ENCODE measurements at places on chromosomes 5 and 9.

- no peak for DNase-seq
These were observed 3.5 kb downstream of the TENT4A start for GRCh38 chr5:6716629-6717149.

DNA sequence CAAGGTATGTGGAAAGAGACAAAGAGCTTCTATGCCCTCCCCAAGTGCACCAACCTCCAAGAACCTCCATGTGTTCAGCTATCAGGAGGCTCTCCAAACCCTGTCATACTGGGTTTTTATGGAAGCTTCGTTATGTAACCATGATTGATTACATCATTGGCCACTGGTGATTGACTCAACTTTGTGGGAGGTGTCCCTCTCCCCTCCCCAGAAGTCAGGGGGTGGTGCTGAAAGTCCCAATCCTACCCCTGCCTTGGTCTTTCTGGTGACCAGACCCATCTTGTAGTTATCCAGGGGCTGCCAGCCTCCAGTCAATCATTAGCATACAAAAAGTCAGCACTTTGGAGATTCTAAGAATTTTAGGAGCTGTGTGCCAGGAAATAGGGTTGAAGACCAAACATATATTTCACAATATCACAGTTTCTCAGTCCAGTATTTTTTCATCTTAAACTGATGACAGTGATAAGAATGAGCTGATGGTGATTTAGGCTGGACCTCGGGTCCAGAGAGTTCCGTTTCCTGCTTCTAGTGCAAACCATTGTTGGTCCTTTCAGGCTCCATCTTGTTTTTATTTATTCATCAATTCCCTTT, 27.3 kb upstream of the FANCC start:
- DNase-seq: no peak

DNA sequence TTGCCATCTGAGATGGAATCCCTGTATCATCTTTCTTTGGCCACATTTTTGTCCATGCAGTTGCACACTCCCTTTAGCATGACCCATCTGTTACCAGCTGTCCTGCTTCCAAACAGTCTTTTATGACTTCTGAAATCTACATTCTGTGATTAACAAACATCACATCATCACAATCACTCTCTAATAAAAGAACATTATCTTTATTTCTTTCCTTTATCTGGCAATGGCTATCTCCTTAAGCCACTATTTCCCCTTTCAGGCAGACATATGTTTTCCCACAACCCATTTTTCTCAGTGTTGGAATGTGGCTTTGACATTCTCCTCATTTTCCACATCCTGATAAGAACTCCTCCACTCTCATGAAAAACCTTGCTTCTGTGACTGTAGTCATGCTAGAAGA, 141.0 kb downstream of the ST8SIA4 start:
- DNase-seq: no peak

GRCh38 chr5:150565868-150566267, 57.9 kb downstream of the NDST1 start:
- DNase-seq: no peak

DNA sequence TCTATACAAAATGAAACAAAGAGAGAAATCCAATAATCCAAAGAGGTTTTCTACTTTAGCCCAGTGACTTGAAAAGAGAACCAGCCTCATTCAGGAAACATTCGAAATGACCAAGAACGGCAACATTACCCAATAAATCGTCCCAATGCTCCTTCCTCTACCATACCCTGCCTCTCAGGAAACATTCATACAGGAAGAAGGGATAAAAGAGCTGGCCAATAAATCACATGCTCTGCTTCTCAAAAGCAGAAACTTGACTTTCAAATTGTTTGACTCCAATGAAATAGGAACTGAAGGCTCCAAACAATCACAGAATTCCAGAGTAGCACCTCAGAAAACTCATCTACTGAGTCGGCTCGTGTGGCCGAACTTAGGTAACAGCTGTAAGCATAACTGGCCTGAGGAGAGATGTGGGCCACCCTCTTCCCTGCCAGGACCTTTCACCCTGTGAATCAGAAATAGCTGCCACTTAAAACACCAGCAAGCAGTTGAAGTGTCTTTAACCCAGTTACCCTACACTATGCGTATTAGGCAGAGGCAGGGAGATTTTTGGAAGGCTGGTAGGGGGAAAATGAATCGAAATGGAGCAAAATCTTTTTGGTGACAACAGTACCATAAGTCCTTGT, 14.6 kb downstream of the ARL15 start:
- no peak for DNase-seq

GRCh38 chr5:74938250-74938933, 72.2 kb upstream of the FAM169A start:
- no peak for DNase-seq

GRCh38 chr5:127550652-127551409, 33.4 kb downstream of the PRRC1 start:
- no peak for DNase-seq

- no peak for DNase-seq
These were observed 166.2 kb upstream of the ACO1 start for GRCh38 chr9:32218100-32218767.

DNA sequence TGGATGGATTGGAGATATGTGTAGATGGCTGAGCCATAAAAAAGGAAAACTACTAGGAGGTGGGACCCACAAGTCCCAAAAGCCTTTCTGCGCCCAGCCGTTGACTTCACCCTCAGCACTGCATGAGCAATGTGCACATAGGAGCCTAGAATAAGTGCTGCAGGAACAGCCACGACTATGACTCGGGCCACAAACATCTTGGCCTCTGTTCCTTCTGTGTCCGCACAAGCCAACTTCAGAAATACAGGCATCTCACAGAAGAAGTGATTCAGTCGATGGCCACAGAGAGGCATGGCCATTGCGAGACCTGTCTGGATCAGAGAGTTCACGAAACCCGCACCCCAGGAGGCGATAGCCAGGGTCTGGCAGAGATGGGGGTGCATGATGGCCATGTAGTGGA, 587 bp downstream of the OR2Y1 start:
- no peak for DNase-seq

DNA sequence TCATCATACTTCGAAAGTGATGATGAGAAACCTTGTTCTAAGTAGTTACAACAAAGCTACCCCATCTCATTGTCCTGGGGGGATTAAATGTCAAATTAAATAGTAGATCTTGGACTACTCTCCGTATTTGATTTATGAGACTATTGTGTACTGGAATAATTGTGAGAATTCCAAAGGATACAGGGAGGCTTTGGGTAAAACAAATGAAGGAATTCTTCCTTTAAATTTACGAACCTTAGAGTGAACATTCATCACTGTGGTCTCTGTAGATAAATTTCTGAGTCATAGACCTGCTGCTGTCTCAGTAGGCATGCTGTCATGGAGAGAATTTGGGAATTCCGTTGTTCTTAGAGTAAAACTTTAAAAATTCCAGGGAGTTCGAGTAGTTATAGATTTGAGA, 836.2 kb downstream of the DNAH5 start:
- no peak for DNase-seq

DNA sequence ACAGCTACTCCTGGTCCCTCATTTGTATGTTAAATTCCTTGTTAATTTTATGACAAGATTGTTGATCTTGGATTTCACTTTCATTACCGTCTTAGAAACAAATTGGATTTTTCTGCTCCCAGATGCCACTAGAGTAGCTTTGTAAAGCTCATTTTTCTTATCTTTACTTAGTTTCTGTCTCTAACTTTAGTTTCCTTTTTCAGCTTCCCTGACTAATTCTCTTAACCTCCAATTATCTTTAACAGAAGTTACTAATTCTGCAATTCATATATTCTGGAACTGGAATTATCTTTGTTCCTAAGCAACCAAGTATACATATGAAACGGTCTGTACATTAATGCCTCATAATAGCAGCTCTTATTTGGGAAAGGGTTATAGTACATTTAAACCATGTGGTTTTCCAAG, 16.7 kb downstream of the ITGA1 start:
- no peak for DNase-seq

DNA sequence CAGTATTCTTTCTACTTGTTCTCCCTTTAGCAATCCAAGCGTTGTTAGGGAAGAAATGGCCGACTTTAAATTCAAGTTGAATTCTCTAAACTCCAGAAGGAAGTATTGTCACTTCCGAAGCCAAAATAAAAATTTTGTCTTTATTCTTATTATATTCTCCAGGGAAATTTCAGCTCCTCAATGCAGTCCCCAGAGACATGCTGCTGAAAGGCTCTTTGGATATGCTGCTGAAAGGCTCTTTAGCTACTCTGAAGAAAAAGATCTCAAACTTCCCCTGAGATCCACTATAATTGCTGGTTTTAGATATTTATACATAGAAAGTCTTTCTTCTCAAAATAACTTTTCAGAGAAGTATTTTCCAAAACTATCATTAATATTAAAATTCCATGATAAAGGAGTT, 92.3 kb upstream of the PARP8 start:
- DNase-seq: no peak

GRCh38 chr5:179230061-179230461, 115.2 kb downstream of the ADAMTS2 start:
- no peak for DNase-seq

Measured in activated T-helper 9 cell treated with anti-CD3 and anti-CD28 coated beads, Interleukin-2, amount 50 U/mL, for 16 hours (primary cell).